ENCODE measurements at places on chromosomes 3 and 15.
A peak's percentile ranks its signal among the peaks of the same experiment; 100 is the strongest.

DNA sequence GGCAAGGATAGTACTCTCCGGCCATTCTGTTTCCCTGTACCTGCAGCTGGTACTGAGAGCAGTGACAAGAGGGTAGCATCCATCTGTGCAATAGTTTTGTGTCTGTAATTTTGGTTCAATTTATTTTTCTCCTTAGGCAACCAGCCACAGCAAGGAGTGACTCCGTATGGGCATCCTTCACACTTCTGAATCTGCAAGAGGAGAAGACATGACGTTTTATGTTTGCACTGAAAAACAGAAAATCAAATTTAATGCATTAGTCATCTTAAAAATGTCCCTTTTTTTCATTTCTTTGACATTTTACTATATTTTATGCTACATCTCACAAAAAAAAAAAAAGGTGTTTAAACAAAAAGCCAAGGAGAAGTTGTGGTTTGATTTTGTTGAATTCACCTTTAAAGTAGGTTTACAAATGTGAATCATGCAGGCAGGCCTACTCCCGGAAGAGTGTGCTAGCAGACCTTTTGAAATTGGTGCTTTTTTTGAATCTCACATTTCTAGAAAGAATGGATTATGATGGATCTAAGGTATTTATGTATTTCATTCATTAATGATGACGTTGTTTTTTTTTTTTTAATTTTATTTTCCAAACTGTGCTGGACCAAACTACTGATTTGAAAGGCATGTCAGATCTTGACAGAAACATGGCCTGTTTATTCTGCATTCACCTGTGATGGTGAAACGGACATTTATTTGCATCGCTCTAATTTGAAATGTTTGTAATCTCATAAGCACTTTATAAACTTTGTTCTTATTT, 28.1 kb downstream of the IGSF10 start:
- no peak for DNase-seq

DNA sequence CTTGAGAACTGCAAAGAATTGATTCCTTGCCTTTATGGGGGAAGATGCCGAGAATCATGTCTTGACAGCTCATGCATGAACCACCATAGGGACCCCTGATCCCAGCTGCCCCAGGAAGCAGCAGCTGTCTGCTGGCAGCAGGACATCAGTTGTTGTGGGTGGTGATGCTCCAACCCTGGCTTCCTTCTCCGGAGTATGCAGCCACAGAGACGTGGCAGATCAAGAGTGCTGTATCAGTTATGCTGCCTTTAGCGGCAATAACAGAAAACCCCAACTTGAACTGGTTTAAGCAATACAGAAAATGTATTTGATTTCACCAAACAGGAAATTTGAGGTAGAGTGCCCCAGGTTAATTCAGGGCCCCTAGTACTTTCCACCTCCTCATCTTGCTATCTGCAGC, 92.2 kb upstream of the TNFAIP8L3 start:
- DNase-seq, result no peak

DNA sequence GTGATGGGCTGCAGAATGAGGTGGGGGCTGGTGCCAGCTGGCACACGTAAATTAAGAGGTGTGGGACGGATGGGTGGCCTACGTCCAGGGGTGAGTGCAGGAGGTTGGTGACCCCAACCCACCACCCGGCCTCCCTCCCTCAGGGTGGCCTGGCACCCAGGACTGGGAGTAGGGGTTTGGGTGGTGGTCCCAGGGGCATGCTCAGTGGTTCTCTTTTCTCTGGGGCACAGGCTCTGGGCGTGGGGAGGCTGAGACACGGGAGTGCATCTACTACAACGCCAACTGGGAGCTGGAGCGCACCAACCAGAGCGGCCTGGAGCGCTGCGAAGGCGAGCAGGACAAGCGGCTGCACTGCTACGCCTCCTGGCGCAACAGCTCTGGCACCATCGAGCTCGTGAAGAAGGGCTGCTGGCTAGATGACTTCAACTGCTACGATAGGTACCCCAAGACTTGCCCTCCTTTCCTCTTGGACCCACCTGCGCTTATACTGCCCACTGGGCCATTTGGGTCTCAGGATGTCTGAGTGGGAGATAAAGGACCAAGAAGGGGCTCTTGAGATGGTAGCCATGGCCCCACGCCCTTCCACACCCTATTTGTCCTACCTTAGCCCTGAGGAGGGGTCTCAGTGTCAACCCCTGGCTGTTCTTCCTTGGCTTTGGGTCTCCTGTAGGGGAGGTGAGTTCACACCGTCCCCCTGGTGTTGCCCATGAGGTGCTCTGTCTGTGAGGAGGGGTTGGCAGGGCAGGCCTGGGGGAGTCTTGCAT, 18.9 kb upstream of the EXOG start:
- no peak for DNase-seq

GRCh38 chr3:123740391-123740822, 143.7 kb downstream of the MYLK start:
- DNase-seq, result no peak

DNA sequence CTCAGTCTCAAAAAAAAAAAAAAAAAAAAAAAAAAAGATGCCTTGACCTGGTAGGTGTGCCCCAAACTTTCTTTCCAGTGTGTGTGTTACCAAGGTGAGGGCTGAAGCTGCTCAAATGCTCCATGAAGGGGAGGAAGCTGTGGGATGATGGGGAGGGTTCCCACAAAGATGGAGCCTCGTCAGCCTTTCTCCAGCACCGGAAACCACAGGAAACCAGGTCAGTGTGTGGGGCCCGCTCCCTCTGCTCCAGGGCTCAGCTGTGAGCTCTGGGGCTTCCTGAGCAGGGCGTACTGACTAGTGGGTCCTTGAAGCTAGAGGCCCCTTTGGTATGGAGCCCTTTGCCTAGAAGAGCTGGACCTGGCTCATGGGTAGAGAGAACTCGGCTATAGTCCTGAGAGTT, 681 bp upstream of the IL17RE start:
- no peak for DNase-seq

- no peak for DNase-seq
Measured at GRCh38 chr3:11534011-11534792, 109.5 kb downstream of the VGLL4 start.

GRCh38 chr3:194029846-194030245, 106.1 kb upstream of the HES1 start:
- DNase-seq, result no peak

GRCh38 chr3:151210676-151211381, 7.8 kb upstream of the GPR171 start:
- DNase-seq, result peak; percentile 21
